ENCODE measurements at places on chromosomes 7 and 10. TPM values are rescaled to one million over a fixed set of nuclear protein-coding genes. Genes with fewer than 3 reads are reported as not detected.
A peak's percentile ranks its signal among the peaks of the same experiment; 100 is the strongest.

GRCh38 chr7:95691464-95691863 is 80.9 kb upstream of the DYNC1I1 start:
- no peaks in the 10 kb centered on the region for H3K27me3 ChIP-seq
- no peak for DNase-seq
- no peak overlapping the region for H3K4me3 ChIP-seq
- no peak overlapping the region for H3K27ac ChIP-seq
- no peaks in the 10 kb centered on the region for H3K4me1 ChIP-seq
- H3K36me3 ChIP-seq: no peaks in the 10 kb centered on the region

RALA gene
- 7.4 TPM for total RNA-seq

DNA sequence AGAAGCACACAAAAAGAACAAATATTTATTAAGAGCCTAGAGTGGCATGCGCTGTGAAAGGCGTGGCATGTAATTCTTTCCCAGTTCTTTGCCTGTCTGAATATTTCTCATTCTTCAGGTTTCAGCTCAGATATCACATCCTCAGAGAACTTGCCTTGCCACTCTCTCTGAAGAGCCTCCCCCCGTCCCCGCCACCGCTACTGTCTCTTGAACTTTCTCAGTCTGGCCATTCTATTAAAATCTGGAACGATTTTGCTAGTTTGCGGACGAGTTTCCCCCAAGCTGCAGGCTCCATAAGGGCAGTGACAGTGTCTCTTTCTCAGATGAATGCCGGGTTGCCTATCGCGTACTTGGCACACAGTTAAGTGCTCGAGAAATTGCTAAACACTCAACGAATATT is 787 bp upstream of the PLEKHA1 start:
- DNase-seq: no peak
- peak overlapping the region; percentile 97 for H3K27ac ChIP-seq
- H3K36me3 ChIP-seq: no peaks in the 10 kb centered on the region
- peak overlapping the region; percentile 90 for H3K4me3 ChIP-seq

HTR5A gene
- not detected for total RNA-seq

DNA sequence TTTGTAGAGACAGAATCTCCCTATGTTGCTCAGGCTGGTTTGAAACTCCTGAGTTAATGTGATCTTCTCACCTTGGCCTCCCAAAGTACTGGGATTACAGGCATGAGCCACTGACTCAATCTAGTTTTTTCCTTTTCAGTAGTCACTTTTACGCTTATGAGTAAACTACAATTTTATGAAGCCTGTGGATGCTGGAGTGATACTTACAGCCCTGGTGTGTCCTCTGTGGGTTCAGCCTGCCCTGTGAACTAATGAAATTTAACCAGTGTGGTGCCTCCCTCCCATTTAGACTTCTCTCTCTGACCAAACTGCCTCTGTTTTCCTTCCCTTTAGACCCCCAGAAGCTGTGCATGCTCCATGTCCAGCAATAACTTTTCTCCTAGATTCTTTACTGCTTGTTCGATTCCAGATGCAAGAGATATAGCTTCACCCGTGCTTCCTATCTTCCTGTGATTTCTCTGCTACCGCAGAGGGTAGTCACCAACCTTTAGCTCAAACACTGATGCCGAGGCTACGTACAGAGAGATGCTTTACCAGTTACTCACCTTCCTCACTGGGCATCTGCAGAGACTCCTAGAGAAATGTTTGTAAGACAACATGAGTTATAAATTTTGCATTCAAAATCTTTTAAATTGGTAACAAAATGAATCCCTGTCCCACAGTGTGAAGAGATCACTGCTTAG is 90.8 kb downstream of the KIAA1217 start:
- no peak overlapping the region for H3K27ac ChIP-seq
- no peaks in the 10 kb centered on the region for H3K27me3 ChIP-seq
- H3K36me3 ChIP-seq: no peaks in the 10 kb centered on the region
- no peaks in the 10 kb centered on the region for H3K4me1 ChIP-seq
- DNase-seq: no peak

All from uterus (tissue), 4 donors.